A673 (cell line): ENCODE measurements at places on chromosomes 11 and 22. TPM values are rescaled to one million over a fixed set of nuclear protein-coding genes. Genes with fewer than 3 reads are reported as not detected.

Gene OR2AG2
- not detected in 2 replicates for total RNA-seq

DNA sequence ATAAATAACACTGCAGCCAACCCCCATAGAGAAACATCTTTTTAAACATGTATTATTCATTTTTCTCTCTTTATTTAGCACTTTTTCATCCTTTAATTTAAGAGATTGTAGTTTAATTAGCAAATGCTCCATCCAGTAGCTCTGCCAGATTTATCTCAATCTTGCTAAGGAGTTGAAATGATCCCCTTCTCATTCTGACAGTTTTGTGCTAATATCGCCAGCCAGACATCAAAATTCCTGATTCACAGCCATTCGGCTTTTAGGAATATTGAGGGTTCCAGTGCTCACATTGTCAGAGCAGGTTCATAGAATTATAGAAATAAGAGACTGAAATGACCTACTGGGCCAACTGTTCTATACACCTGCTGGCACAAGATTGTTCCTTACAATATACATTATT lies 77.8 kb downstream of the CASP12 start:
- no peaks in the 10 kb centered on the region for H3K4me1 ChIP-seq
- H3K27ac ChIP-seq: no peak overlapping the region
- DNase-seq: no peak
- no peaks in the 10 kb centered on the region for H3K36me3 ChIP-seq
- H3K27me3 ChIP-seq: no peaks in the 10 kb centered on the region

DNA sequence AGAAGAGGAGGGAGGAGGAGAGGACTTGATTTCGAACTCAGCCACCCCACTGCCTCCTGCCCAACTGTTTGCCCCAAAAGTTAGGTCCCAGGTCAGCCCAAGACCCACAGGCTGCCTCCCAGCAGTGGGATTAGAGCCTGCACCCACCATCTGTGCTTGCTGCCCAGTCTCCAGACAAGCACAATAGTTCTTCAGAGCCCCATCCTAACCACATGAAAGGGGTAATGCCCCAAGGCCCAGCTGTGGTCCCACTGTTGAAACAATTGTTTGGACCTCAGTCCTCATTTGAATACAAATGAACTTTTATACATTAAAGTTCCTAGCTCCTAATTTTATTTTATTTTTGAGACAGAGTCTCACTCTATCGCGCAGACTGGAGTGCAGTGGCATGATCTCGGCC lies 5.4 kb upstream of the VPS51 start:
- H3K4me1 ChIP-seq: no peaks in the 10 kb centered on the region
- peaks cover 7% of the 10 kb centered on the region for H3K36me3 ChIP-seq
- no peaks in the 10 kb centered on the region for H3K27me3 ChIP-seq
- H3K4me3 ChIP-seq: no peak overlapping the region

DNA sequence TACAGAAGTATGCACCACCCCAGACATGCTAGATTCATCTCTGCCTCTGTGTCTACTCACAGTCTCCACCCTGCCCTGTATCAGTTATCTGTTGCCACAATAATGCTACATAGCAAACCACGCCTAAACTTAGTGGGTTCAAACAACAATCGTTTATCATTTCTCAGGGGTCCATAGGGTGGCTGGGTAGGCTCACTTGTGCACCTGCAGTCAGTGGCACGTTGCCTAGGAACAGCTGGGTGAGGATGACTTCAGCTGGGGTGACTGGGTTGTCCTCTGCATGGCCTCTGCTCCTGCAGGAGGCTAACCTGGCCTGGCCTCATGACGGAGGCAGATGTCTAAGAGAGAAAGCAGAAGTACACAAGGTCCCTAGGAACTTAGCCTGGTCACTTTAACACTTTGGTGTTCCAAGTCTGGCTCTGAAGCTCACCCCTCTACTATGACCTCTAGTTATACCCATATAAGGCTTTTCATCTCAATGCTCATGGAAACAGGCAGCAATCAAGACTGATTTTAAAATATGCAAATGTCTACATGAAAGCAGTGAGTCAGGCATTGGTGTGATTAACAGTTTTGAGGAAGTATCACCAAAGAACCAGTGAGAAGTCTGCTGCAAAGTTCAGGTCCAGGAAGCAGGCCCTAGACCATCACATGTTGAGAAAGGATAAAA lies 10.7 kb downstream of the OLFML1 start:
- no peaks in the 10 kb centered on the region for H3K36me3 ChIP-seq
- H3K4me1 ChIP-seq: no peaks in the 10 kb centered on the region
- H3K27me3 ChIP-seq: no peaks in the 10 kb centered on the region
- no peak overlapping the region for H3K27ac ChIP-seq
- no peak overlapping the region for H3K4me3 ChIP-seq

- no peaks in the 10 kb centered on the region for H3K27me3 ChIP-seq
- no peaks in the 10 kb centered on the region for H3K4me1 ChIP-seq
- H3K36me3 ChIP-seq: peaks cover 9% of the 10 kb centered on the region
- H3K27ac ChIP-seq: no peak overlapping the region
- no peak for DNase-seq
- H3K4me3 ChIP-seq: no peak overlapping the region
Measured at GRCh38 chr11:62157603-62158002, 32.4 kb upstream of the SCGB1D1 start.

Gene SLC25A1
- 91.0 and 115 TPM in 2 replicates for total RNA-seq

DNA sequence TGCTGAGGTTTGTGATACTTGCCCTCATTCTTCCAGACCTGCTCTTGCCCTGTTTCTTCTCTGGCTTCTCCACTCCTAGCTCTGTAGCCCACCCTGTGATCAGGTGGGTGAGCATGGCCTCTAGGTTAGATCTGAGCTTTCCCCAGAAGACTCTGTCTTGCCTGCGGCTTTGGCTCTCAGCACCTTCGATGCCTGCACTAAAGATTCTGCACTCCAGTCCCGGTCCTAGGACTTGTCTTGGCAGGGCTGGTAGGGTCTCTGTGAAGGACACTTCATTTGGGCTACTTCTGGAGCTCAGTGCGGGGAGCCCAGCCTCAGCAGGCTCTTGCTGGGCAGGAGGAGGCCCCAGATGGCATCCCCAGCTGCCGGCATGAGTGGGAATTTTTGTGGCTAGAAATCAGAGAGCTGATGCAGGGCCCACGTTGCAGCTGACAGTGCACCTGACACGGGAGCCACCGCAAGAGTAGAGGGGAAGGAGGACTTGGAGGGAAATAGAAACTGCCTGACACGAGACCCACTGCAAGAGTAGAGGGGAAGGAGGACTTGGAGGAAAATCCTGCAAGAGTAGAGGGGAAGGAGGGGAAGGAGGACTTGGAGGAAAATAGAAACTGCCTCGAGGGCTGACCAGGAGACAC lies 226.9 kb upstream of the B3GAT1 start:
- DNase-seq: no peak
- H3K27ac ChIP-seq: no peak overlapping the region
- H3K36me3 ChIP-seq: no peaks in the 10 kb centered on the region
- H3K27me3 ChIP-seq: no peaks in the 10 kb centered on the region
- H3K4me3 ChIP-seq: no peak overlapping the region
- no peaks in the 10 kb centered on the region for H3K4me1 ChIP-seq

DNA sequence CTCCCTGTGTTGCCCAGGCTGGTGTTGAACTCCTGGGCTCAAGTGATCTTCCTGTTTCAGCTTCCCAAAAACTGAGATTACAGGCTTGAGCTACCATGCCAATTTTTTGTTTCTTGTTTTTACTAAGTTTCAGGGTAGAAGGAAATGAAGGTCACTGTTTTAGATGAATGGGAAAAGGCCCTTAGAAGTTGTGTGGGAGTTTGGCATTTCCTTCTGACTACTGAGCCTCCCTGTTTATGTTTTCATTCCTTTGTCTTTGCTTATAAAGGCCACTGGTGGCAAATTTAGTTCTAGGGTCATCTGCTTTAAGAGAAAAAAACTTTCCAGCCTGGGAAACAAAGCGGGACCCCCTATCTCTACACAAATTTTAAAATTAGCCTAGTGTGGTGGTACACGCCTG lies 22.1 kb downstream of the SRPRA start:
- peak; percentile 49 for DNase-seq
- H3K4me3 ChIP-seq: no peak overlapping the region
- H3K4me1 ChIP-seq: no peaks in the 10 kb centered on the region

DNA sequence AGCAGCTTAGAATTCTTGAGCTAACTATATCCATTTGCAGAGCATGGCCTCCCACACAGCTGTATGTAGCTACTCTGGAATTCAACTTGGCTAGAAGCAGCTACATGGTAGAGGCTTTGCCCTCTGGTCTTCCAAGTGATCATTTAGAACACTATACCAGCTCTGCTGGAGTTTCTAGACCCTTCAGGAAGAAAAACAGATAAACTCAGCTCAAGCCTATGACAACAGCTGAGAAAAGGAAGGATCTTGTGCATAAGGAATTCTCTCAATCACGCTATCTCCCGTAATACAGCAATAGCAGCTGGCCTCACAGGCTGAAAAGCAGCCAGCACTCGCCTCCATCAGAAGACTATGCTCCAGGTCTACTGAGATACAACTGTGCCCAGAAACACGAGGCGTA lies 50.6 kb upstream of the APOA1 start:
- peaks cover 13% of the 10 kb centered on the region for H3K36me3 ChIP-seq
- DNase-seq: no peak
- no peak overlapping the region for H3K4me3 ChIP-seq
- H3K4me1 ChIP-seq: no peaks in the 10 kb centered on the region
- no peaks in the 10 kb centered on the region for H3K27me3 ChIP-seq
- peak overlapping the region; percentile 1 for H3K27ac ChIP-seq

DNA sequence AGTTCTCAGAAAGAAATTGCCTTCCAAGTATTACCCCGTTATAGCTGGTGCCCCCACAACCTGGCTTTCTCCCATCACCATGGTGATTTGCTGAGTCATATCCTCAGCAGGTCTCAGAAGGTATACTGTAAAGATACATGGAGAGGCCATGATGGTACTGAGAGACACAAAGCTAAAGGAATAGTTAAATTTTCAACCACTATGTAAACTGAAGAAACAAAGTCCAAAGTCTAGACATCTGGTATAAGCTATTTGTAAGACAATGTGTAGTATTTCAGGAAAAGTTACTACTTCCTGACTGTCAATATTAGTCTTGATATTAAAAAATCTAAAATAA lies 377.1 kb downstream of the DCDC1 start:
- H3K27ac ChIP-seq: no peak overlapping the region
- no peaks in the 10 kb centered on the region for H3K4me1 ChIP-seq
- H3K36me3 ChIP-seq: no peaks in the 10 kb centered on the region
- H3K4me3 ChIP-seq: no peak overlapping the region
- no peak for DNase-seq

Gene TMEM191C
- 0.82 and 1.7 TPM in 2 replicates for total RNA-seq

DNA sequence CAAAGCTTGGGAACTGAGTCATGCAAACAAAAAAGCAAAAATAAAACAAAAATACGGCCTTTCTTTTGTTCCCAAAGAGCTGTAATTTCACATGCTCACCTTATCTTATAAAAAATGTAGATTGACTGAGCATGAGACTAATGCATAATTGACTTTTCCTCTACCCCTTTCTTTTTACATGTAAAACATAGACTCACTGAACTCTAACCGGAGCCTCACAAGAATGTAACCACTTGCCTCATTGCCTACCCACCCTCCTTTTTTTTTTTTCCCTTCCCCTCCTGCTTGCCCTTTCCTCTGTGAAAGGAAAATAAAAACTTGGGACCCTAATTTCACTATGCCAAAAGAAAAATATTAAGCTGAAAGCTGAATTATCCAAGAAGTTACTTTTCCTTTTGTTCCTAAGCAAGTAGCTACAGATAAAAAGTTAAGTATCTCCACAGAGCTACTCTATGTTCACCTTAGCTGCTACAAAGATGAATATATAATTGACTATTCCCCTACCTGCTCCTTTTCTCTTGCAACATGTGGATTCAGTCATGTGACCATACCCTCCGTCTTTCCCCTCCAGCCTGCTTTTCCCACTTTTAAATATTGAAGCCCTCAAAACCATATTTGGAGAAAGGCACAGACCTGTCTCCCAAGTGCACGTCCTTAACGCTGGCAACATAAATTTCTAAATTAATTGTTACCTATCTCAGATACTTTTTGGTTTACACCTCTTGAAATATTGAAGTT lies 39.6 kb upstream of the WEE1 start:
- no peak overlapping the region for H3K27ac ChIP-seq
- H3K4me1 ChIP-seq: peaks cover 7% of the 10 kb centered on the region
- H3K36me3 ChIP-seq: no peaks in the 10 kb centered on the region
- DNase-seq: no peak
- no peaks in the 10 kb centered on the region for H3K27me3 ChIP-seq

DNA sequence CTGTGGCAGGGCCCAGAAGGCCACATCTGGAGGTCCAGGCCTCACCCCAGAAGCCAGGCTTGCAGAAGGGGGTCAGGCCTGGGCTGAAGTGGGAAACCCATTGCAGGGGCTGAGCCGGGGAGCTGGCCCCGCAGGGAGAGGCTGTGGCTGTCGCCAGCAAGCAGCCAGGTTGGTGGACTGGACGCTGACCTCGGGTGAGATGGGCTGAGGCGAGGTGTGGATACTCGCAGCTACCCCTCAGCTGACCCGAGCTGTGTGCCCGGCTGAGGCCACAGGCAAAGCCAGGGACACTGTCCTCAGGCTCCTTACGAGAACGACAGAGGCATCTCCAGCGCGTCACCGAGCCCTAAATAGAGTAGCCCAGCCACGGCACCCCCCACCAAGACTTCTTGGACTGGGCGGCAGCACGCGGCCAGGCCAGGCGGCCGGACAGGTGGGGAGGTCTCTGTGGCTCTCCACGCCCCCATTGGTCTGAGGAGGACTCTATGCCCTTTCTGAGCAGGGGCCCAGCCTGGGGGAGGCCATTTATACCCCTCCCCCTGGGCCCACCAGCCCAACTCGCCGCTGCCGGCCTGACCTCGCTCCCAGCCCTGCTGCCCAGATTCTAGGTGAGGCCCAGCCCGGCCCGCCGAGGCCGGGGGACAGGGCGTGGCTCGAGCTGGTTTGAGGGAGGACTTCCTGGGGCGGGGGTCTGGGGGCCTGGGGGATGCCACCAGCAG lies at the start of gene TNNI2:
Gene TNNI2 (plus strand): TSS at position 556 of the 719 bp plus-strand sequence. CDS start 716 bp downstream, outside the sequence.
- no peaks in the 10 kb centered on the region for H3K27me3 ChIP-seq
- H3K4me3 ChIP-seq: no peak within 1 kb of the TSS
- H3K4me1 ChIP-seq: no peaks in the 10 kb centered on the region
- H3K27ac ChIP-seq: no peak within 1 kb of the TSS
- no peaks in the 10 kb centered on the region for H3K36me3 ChIP-seq

GRCh38 chr22:35170716-35171697 lies 86.3 kb upstream of the HMGXB4 start:
- H3K4me1 ChIP-seq: no peaks in the 10 kb centered on the region
- no peak overlapping the region for H3K27ac ChIP-seq
- H3K4me3 ChIP-seq: no peak overlapping the region
- no peaks in the 10 kb centered on the region for H3K36me3 ChIP-seq
- no peak for DNase-seq

- no peak overlapping the region for H3K27ac ChIP-seq
- H3K4me3 ChIP-seq: no peak overlapping the region
Measured at GRCh38 chr22:42813501-42813900, 43.6 kb downstream of the ARFGAP3 start.
